ENCODE measurements at places on chromosomes 6 and 20.

DNA sequence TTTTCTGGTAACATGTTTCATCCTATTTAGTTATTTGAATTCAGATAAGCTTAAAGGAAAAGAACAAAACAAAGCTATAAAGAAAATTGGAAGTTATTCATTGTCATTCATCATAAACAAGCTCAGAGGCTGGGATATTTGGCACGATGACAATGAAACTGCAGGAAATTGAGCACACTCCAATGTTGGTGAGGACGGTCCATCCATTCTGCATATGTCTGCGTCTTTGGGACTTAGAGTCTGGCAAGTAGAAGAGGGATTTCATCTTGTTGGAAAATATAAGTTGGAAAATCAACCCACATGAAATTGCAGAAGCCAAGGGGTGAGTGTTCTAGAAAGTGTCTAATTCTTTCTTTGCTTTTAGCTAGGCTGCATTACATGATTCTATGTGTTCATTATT is 78.4 kb downstream of the HDGFL1 start:
- no peak for DNase-seq

- DNase-seq = no peak
Measured at GRCh38 chr6:42315991-42316970, 98.6 kb upstream of the MRPS10 start.

- no peak for DNase-seq
Measured at GRCh38 chr20:49804364-49804763, 8.3 kb upstream of the SLC9A8 start.

GRCh38 chr6:4703382-4703781 is 72.8 kb upstream of the CDYL start:
- no peak for DNase-seq

DNA sequence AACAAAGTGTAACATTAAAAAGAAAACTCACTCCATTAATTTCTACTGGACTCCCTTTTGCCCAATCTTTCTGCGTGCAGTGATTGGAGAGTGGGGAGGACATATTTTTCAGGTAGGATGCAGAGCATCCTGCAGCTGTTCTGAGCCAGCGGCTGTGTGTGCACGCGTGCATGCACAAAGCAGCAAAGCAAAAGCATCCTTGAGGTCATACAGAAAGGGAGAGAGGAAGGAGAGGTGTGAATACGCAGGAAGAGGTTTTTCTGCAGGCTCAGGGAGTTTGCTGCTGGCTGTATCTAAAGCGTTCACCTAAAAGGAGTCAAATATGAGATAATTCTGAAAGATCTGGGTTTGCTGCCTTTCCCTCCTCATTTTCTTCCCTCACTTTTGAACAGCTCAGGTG is 108.4 kb downstream of the HUS1B start:
- DNase-seq = no peak
